ENCODE measurements at places on chromosomes 3 and 15. TPM values are rescaled to one million over a fixed set of nuclear protein-coding genes. Genes with fewer than 3 reads are reported as not detected.
A peak's percentile ranks its signal among the peaks of the same experiment; 100 is the strongest.

KLHL24 gene
- 69.5 TPM for total RNA-seq

C2CD4A gene
- 0.36 TPM for total RNA-seq

RAB8B gene
- total RNA-seq = 18.5 TPM

MEX3B gene
- total RNA-seq = 0.73 TPM

NTRK3 gene
- total RNA-seq = 4.2 TPM

VIPR1 gene
- 98.5 TPM for total RNA-seq

USP50 gene
- total RNA-seq = not detected

HGD gene
- total RNA-seq = 47.1 TPM

USP4 gene
- 18.3 TPM for total RNA-seq

TUSC7 gene
- total RNA-seq = not detected

DLL4 gene
- 6.2 TPM for total RNA-seq

GRCh38 chr15:33865416-33865815 lies 102.9 kb upstream of the CHRM5 start:
- DNase-seq = no peak

- DNase-seq = no peak
Observed at GRCh38 chr3:71489315-71489761, 94.2 kb downstream of the FOXP1 start.

DNA sequence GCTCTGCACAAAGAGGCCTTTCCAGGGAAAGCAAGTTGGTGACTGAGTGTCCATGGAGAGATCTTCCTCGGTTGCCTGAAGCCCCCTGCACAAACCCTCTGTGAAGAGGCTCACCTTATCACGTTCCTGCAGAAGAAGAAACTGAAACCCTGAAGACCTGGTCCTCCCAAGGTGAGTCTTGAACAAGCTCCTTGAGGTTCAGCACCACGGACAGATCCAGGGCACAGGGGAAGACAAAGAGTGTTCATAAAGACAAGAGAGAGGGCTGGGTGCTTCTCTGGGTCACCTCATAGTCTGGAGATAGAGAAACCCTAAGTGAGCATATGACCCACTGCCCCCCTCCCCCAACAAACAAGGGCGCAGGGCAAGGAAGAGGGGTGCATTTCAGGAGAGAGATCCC lies 21.7 kb upstream of the TBC1D21 start:
- no peak for DNase-seq

DNA sequence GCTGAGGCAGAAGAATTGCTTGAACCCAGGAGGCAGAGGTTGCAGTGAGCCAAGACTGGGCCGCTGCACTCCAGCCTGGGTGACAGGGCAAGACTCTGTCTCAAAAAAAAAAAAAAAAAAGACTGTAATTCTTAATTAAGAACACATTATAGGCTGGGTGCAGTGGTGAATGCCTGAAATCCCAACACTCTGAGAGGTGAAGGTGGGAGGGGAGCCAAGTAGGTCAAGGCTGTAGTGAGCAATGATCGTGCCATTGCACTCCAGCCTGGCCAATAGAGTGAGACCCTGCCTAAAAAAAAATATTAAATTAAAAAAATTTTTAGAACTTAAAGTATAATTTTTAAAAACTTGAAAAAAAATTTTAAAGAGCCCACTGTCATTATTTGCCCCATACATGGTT lies 13.4 kb upstream of the ARPIN start:
- no peak for DNase-seq

DNA sequence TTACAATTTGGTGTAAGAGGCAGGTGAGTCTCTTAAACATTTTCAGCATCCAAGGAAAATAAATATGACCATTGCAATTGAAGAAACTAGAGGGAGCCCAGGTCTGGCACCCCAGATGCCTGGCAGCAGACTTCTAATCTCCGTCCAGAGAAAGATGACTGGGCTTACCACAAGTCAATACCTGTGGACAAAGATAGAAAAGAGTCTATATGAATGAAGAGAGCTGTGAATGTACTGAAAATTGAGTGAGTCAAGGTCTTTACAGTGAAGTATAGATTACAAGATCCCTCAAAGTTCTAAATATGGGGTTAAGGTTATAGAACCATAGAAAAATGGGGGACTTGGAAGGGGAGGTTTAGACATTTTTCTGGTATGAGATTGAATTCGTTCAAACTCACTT lies 827.4 kb upstream of the NR2F2 start:
- DNase-seq = no peak

- DNase-seq = no peak
Observed at GRCh38 chr15:32029409-32029861, 880 bp upstream of the CHRNA7 start.

- peak; percentile 24 for DNase-seq
Observed at GRCh38 chr3:128698211-128699047, 27.6 kb upstream of the RAB7A start.

GRCh38 chr15:100103828-100104227 lies 237.9 kb downstream of the ADAMTS17 start:
- DNase-seq = no peak

- no peak for DNase-seq
Observed at GRCh38 chr3:187150599-187150998, 11.3 kb upstream of the RPL39L start.

DNA sequence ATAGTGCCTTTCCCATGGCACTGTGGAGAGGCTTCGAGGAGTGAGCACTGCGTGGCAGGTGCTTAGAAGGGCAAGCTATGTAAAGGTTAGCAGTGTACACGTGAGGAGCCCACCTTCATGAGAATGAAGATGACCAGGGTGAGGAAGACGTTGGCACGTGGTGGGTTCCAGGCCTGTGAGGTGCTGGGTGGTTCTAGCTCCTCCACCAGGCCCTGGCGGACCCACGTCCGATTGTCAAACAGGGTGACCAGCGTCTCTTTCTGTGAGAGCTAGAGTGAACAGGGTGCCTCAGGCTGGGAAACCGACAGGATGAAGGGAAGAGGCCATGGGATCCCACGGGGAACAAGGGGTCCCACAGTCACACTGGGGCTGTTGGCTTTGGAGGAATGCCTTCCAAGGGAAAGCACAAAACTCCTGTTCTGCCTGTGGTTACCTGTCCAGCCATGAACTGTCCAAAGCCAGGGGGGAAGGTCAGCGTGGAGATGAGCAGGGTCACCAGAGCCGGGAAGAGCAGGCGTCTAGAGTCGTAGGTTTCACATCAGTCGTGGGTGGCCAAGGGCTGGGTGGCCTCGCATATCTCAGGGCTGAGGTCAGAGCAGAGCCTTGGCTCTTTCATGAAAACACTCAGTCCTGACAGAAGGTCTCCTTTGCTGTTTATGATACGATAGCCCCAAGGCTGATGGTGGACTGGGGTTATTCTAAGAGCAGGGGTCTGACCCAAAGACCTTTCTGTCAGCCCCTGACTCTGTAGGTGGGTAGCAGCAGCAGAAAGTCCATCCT lies 6.0 kb downstream of the CLCN2 start:
- no peak for DNase-seq

DNA sequence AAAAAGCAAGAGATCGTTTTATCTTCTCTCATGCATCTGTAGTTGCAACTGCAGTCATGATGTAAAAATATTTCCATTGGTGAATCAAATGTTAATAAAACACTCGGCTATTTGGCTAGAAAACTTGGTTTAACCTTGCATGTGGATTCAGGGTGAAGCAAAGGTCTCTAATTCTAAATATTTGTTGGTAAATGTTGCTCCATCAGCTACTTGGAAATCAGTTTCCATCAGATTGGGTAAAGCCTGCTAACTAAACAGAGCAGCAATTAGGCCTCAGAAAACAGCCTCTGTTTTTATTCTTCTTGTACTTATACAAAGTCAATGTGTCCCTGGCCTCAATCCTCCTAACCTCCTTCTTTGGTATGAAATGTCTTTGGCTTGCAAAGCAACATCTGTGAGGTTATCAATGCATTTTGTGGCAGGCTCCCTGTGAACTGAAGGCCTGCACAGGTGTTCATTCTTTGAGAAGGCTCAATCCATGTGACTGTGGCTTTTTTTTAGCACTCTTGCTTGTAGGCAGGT lies 312.3 kb downstream of the WDR72 start:
- no peak for DNase-seq

- DNase-seq = no peak
Observed at GRCh38 chr3:115652738-115653137, 29.4 kb downstream of the GAP43 start.

GRCh38 chr15:90063770-90064247 lies 38.5 kb downstream of the IDH2 start:
- no peak for DNase-seq

DNA sequence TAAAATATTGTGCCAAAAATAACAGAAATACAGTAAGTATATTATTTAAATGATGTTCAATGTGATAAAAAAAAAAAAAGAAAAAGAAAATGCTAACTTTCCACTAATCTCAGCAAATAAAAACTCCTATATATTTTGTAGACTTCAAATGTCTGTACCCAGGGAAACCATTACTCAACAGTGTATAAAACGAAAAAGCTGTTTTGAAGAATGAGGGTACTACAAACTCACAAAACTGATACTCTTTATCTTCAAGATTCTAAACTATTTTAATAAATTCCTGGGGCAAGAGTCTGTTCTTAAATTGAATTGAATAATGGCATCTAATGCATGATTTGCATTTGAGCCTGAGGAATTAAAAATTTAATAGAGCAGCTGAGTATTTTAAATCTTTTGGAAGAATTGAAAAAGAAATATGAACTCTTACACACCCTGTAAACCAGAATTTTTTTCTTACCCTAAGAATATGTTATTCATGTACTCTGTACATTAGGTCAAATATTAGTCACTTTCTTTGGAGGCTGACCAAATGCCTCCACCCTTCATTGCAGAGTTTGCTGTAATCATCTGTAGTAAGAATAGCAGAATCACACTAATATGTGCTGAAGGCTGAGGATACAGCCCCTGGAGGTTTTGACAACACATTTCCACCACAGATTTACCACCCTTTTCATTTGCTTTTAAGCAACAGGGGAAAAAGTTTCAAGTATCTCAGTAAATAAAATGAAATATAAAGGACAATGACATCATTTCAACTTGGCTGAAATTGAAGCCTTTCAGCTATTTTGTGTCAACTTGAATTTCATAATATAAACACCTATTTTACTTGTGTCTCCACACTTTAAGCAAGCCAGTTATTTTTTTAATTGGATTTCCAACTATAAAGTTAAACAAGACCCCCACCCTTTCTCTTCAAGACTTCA lies 79.7 kb downstream of the FBN1 start:
- DNase-seq = no peak
